ENCODE measurements at places on chromosomes 3 and 15.

GRCh38 chr3:185082829-185083228 is 70.0 kb downstream of the C3orf70 start:
- DNase-seq: no peak

- no peak for DNase-seq
Measured at GRCh38 chr3:108319428-108320082, 23.2 kb downstream of the HHLA2 start.

DNA sequence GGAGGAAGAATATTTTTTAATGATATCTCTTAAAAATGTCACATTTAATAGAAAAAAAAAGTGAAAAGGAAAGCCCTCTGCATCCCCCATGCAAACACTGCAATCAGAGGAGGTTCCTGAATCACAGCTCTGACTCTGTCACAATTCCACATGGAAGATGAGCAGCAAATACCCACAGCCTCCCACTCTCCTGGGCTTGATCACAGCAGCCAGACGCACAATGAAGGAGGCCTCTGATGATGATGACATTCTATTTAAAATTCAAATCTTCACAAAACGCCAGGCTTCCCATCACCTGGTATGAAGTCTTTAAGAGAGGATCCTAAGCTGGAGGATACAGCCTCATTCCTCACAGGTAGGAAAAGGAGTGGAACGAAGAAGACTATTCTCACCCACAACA is 9.1 kb upstream of the DIS3L start:
- no peak for DNase-seq

DNA sequence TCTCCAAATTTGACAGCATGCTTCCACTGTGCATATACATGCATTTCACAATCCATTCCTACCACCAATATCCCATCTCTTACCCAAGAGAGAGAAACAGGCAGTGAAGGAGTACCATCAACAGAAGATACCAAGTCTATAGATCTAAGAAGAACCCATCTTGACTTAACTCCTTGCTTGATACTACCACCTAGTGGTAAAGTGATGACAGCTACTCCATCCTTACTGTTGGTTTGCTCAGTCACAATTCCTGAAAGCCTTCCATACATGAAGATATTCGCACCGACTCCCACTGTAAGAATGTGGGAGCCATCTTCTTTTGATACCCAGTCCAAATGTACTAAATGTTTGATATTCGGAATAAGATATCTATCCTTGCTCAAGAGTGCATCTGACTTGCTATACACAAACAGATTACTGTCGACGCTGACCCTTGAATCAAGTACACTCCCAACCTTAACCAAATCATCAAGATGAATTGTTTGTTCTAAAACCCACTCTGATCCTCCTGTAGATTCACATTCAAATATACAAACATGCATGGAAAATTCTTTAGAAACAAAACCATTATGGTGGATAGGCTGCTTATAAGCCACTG is 123.1 kb downstream of the DMXL2 start:
- DNase-seq: peak; percentile 66

DNA sequence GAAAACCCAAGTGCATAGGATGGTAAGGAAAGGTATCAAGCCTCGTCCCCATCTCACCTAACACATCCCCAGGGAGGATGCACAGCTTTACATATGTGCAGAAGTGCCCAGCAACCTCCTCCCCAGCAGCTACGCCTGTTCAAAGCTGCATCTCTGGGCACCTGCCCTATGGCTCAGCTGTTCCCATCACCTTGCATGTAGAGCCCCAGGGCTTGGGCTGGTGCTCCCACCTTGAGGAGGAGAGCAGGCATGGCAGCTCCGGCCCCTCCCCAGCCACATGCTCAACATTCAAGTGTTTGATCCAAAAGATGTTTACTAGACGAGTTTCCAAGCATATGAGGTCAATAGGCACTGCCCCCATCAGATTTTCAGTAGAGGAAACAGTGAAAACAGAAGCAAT is 173.5 kb downstream of the ATP10A start:
- DNase-seq: no peak

- DNase-seq: peak; percentile 67
Measured at GRCh38 chr15:80060356-80061006, 1.0 kb downstream of the ZFAND6 start.

- peak; percentile 19 for DNase-seq
Measured at GRCh38 chr3:109640146-109640652, 302.9 kb upstream of the DPPA4 start.

DNA sequence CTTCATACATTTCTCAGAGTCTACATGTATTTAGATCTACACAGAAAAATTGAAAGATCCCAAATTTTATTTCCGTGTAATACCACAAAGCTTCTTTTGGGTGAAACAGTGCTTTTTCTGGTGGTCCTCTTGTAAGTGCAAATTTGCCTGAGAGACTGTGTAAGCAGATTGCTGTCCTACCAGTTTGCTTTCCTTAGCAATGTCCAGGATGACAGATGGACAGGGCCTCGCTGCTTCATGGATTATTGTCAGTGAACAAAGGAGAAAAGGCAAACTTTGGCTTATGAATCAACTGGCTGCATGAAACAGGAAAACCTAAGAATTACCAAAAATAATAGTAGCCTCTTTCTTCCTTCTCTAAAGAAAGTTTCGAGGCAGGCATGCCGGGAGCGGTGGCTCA is 82.6 kb upstream of the UBE2E1 start:
- DNase-seq: no peak

DNA sequence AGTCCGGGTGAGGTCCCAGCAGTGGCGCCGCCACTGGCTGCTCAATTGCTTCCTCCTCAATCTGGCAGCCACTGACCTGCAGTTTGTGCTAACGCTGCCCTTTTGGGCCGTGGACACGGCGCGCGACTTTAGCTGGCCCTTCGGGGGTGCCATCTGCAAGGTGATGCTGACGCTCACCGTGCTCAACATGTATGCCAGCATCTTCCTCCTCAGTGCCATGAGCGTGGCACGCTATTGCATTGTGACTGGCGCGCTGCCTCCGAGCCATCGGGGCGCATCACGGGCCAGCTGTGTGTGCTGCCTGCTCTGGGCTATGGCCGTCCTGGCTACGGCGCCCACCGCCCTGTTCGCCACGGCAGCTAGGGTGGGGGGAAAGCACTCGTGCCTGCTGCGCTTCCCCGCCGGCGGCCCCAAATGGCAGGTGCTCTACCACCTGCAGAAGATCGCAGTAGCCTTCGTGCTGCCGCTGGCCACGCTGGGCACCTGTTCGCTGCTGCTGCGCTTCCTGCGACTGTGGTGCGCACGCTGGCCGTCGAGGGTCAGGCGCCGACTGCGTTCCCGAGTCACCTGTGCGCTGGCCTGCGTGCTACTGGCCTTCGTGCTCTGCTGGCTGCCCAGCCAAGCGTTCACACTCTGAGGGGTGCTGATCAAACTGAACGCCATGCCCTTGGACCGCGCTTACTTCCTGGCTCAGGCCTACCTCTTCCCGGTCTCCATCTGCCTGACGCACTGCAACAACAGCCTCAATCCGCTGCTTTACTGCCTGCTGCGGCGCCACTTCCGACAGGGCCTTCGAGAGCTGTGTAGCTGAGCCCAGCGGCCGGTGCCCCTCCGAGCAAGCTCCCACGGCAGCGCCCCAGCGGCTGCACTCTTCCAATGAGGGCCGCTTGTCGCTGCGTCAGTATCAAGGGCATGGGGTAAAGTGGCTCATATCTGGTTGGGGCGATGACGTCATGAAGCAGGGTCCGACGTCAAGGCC is 20.3 kb upstream of the ADAMTS7 start:
- DNase-seq: no peak

- DNase-seq: no peak
Measured at GRCh38 chr3:144028798-144029411, 57.3 kb downstream of the DIPK2A start.

GRCh38 chr3:132716372-132716771 is 5.8 kb downstream of the NPHP3 start:
- no peak for DNase-seq

- DNase-seq: no peak
Measured at GRCh38 chr15:46956456-46956855, 760.8 kb upstream of the SEMA6D start.

DNA sequence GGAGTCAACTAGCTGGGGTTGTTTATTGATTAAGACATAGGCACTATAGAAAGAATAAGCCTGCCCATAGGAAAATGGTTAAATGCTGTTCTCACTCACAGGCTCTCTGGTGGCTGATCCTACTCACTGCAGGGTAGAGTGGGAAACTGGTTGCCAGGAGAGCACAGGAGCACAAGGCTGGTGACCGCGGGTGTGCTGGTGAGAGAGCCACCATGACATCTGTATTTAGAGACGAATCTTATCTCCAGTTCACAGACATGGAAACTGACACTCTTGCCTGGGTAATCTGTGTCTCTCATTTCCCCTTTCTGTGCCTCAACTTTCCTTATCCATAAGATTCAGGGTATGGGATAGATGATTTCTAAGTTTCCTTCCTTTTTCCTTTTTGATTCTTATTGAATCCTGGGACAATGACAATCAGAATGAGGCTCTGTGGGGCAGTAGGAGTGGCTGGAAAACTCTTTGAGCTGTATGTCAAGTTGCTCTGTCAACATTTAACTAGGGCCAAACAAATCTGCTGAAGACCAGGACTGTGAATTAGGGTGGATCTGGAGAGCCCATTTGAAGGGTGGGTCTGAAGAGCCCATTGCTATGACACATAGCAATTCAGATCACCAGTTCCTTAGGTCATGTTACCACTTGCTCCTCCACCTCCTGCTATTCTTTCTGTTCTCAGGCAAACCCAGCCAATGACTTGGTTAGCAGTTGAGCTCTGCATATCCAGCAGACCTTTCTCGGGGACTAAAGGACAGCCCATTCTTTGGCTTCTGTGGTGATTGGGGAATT is 286.1 kb upstream of the TBL1XR1 start:
- DNase-seq: peak; percentile 26

GRCh38 chr15:45804028-45804427 is 169.2 kb downstream of the SQOR start:
- no peak for DNase-seq

Data from iris pigment epithelial cell (primary cell).